ENCODE measurements at places on chromosomes 2 and 18.

DNA sequence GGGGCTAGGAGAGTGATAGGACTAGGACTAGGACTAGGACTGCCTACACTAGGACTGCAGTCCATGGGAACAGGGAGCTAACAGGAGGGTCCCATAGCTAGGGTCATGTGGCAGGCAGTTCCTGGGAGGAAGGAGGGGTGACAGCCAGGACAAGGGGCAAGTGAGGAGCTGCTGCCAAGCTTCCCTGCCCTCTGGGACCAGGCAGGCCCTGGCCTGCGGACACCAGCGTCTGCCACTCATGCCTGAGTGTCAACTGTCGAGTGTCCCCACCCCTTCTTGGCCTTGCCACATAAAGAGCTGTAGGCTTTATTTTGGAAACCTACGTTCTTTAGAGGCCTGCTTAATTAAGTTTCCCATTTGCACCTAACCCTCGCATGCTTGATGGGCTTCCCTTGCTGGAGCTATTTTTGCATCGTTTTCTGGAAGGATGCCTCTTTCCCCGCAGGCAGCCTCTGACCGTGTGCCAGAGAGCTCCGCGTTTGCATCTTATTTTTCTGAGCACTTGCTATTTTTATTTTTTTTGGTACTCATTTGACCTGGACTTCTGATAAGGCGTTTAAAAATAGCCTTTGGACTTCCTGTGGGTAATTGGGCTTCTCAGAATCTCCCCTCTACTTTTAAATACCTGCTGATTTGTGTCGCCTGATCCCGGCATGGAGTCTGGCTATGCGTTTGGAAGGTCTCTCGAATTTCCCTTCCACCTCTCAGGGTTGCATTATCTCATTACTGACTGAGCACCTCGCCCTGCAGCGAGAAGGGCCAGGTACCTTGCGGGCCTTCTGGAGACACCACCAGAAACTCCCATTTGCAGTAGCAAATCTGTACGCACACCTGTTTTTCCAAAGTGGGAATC is 66.4 kb downstream of the SH3RF3 start:
- DNase-seq, result no peak

- no peak for DNase-seq
Measured at GRCh38 chr2:111219285-111219684, 98.6 kb downstream of the BCL2L11 start.

- no peak for DNase-seq
Measured at GRCh38 chr18:50038448-50038847, 156.5 kb downstream of the MYO5B start.

DNA sequence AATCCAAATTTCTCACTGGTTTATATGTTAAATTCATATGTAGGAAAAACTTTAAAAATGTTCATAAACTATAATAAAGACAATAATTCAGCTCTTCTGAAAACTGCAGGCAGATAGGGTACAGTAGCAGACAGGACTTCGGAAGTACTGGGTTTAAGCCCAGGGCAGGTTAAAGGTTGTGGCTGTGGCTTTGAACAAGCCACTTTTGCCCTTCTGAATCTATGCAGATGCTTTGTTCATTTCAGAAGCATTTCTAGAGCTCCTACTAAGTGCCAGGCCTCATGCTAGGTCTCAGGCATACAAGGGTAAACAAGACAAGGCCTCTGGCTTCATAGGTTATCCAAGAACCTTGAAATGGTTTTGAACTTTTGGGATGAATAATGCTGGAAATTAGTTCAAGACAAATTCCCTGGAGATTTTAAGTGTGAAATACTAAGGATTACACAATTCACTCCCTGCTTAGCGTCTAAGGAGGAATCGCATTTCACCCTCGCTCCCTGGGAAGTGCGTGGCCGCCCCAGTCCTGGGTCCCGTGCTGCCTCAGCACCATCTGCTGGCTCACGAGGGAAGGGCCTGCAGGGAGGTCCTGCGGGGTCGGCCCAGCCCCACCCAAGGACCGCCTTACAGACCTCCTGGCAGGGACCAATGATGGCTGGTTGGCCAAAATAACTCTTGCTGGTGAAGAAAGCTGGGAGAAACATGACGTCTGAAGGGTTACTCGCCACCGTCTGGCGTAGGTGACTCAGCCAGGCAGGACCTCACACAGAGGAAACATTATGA is 67.7 kb upstream of the L3MBTL4 start:
- DNase-seq, result peak; percentile 25

Data from right renal cortex interstitium (tissue), 3 donors.